Vagina (tissue), 2 donors: ENCODE measurements at places on chromosomes 5 and 9. TPM values are rescaled to one million over a fixed set of nuclear protein-coding genes. Genes with fewer than 3 reads are reported as not detected.

DNA sequence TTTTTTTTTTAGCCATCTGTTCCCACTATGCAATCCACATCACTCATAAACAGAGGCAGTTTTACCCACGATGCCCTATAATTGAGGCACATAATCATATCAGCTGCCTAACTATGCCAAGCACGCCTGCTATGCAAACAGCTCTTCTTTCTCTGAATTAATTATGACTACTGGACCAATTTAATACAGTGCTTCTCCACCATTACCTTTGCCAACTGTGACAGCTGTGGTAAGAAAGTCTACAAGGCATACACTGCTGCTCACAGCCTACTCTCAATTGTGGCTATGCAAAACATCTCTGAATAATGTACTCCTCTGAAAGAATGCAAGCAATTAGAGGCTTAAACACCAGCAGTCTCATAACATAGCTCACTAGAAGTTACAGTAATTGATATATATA, 97.1 kb downstream of the DTWD2 start:
- no peak for DNase-seq

DNA sequence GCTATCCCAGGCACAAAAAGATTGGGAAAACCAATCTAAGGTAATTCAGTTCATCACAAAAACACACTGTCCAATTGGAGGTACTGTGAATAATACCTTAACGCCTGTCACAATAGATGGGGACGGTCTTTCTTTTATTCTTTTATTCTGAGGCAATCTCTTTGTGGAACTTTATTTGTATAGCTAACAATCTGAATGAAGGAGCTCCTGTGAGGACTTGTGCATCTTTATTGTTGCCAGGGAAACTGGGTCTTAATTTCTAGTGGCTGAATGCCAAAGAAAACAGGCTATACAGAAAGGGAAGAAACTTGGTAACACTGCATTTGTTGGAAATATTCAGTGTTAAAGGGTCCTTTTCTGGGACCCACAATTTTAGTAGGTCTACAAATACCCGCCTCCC, 546.9 kb upstream of the C9orf72 start:
- DNase-seq, result no peak

DNA sequence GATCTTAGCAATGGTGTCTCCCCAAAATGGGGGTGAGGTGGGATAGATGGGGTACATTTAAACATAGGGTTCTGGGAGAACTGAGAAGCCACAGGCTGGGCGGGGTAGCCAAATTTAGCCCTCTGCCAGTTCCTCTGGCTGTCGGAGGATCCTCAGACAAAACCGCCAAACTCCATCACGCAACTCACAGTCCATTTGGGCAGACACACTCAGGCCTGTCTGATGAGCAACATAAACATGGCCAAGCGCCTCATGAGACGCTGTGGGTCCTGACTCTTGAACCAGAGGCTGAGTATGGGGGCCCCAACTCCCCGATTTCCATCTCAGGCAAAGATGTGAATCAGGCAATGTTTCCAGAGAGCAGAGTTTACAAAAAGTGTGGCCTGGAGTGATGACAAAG, 162.3 kb downstream of the FGF18 start:
- DNase-seq, result no peak

- DNase-seq, result no peak
These were observed 26.0 kb downstream of the SERINC5 start for GRCh38 chr5:80229902-80230255.

- no peak for DNase-seq
These were observed 57.6 kb upstream of the RASA1 start for GRCh38 chr5:87210076-87210475.

- DNase-seq, result no peak
These were observed 5.2 kb downstream of the TNFAIP8 start for GRCh38 chr5:119360905-119361593.

GRCh38 chr5:91266184-91266705, 116.9 kb downstream of the ARRDC3 start:
- DNase-seq, result no peak

DNA sequence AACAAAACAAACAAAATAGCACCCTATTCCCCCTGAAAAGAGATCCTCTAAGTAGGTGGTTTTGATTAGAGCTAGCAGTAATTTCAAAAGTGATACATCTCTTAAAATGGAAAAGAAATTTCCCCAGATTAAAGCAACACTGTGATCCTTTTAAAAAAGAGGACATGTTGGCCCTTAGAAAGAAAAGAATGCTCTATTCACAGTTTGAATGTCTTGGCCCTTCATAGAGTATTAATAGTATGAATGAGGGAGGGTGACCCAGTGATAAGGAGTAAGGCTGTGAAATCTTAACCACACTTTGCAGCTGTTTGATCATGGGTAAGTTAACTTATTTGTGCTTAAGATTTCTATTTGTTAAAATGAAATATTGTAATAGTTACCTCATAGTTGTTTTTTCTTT, 467.7 kb upstream of the MEF2C start:
- no peak for DNase-seq

GRCh38 chr5:140591747-140592372, 27.2 kb downstream of the SLC35A4 start:
- no peak for DNase-seq

DNA sequence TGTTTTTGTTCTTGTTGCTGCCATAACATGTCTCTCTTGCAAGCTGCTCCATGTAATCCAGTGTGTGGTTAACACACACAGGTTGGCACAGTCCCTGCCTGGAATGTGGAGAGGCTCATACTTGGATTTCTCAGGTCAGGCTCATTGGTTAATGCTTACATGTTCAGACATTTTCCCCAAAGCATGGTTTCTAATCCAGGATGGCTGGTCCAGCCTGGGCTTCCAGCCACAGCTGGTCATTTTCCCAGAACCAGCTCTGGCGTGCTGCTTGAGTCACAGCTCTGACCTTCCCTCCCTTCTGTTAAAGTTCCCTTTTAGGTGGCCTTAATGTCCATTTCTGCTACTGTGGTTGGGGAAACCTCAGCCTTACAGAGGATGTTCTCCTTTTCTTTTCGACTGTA, 294.3 kb downstream of the TAF11L14 start:
- no peak for DNase-seq

DNA sequence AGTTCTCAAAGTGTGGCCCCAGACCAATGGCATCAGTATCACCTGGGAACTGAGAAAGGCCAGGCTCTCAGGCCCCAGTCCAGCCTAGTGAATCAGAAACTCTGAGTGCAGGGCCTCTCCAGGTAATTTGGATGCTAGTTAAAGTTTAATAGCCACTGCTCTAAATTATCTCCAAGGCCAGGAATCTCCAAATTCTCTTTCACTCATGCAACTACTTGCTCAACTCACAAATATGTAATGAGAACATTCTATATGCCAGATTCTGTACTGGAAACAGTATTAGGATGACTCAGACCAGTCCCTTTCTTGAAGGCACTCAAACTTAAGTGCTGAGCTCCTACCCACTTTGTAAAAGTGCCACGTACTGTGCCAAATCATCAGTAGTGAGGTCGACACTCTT, 84.6 kb downstream of the PAPPA start:
- no peak for DNase-seq

DNA sequence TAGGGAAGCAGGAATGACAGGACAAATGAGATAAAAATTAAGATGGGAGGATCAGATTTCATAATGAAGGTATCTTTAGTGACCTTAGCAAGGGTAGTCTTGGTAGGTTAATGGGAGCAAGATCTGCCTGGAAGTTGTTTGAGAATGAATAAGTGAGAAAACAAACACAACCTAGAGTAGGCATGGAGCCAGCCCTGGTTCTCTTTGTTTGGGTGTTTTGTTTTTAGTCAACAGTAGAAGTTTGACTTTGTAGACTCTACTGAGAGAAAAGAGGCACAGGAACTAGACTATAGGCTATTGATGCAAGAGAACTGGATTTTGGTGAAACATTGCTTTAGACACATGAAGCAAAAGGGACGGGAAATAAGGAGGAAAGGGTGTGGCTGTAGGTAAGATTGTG, 40.3 kb downstream of the KCNN2 start:
- DNase-seq, result no peak

- no peak for DNase-seq
These were observed 15.9 kb upstream of the SLC2A6 start for GRCh38 chr9:133494636-133495326.

GRCh38 chr9:131635285-131635684, 90.0 kb downstream of the PRRT1B start:
- no peak for DNase-seq

GRCh38 chr5:63685454-63685853, 276.8 kb downstream of the HTR1A start:
- no peak for DNase-seq

DNA sequence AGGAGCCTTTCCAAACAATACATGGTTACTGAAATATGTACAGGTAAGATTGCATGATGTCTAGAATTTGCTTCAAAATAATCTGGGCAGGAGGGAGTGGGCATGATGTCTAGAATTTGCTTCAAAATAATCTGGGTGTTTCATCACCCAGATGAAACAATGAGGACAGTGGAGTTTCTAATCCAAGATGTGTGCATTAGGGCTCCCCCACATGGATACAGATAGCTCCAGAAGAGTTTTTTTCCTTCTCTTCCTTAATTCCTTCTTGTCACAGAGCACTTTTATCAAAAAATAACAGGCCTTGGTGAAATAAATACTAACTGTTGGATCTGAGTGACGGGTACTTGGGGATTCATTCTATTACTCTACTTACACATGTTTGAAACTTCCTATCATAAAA, 14.9 kb downstream of the ATOX1 start:
- DNase-seq, result no peak

DNA sequence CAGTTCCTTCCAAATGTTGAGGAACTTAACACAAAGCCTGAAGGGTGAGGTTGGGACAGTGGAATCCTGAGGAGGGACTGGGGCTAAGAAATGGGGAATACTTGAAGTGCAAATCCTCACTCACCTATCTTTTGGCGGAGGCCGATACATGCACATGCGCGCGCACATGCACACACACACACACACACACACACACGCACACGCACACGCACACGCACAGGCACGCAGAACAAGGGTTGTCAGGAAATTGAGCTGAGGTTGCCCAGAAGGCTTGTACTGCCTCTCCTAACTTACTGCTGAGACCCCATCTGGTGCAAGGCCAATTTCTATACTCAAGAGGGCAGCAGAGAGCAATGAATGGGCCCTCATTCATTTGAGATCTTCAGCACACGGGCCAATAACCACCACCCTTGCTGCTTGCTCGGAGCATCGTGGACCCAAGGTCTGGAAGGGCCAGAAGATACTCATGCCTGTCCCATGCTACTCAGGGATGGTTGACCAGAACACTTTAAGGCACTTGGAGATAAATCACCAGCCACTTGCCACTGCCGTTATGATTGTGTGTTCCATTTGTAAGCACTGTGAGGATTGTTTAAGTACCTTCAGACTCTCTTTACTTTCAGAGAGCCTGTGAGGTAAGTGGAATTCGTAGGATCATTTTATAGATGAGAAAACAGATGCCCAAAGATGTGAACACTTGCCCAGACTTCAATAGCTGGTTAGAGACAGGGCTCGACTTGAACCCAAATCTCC, 21.5 kb downstream of the BTF3 start:
- DNase-seq, result no peak

DNA sequence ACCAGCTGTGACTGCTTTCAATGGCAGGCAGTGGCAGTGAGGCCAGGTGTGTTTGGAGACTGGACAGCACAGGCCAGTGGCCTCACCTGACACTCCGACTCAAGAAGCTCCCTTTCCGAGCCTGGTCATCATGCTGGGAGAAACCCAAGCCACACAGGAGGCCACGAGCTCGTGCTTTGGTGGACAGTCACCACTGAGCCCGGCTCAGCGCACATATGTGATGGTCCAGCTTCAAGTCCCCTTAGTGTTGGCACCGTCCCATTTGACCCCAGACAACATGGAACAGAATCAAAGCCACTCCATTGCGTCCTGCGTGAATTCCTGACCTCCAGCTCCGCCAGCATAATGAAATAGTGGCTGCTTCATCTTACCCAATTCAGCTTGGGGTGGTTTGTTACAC, 64.0 kb upstream of the PPP1R26 start:
- DNase-seq, result no peak

GRCh38 chr9:107832871-107833270, 343.3 kb upstream of the KLF4 start:
- no peak for DNase-seq

GRCh38 chr9:76419782-76420380, 25.7 kb upstream of the RFK start:
- DNase-seq, result no peak

DNA sequence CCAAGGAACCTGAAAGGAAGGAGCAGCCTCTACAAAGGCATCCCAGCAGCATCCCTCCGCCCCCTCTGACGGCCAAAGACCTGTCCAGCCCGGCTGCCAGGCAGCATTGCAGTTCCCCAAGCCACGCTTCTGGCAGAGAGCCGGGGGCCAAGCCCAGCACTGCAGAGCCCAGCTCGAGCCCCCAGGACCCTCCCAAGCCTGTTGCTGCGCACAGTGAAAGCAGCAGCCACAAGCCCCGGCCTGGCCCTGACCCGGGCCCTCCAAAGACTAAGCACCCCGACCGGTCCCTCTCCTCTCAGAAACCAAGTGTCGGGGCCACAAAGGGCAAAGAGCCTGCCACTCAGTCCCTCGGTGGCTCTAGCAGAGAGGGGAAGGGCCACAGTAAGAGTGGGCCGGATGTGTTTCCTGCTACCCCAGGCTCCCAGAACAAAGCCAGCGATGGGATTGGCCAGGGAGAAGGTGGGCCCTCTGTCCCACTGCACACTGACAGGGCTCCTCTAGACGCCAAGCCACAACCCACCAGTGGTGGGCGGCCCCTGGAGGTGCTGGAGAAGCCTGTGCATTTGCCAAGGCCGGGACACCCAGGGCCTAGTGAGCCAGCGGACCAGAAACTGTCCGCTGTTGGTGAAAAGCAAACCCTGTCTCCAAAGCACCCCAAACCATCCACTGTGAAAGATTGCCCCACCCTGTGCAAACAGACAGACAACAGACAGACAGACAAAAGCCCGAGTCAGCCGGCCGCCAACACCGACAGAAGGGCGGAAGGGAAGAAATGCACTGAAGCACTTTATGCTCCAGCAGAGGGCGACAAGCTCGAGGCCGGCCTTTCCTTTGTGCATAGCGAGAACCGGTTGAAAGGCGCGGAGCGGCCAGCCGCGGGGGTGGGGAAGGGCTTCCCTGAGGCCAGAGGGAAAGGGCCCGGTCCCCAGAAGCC, 30.8 kb downstream of the CD180 start:
- DNase-seq, result no peak

DNA sequence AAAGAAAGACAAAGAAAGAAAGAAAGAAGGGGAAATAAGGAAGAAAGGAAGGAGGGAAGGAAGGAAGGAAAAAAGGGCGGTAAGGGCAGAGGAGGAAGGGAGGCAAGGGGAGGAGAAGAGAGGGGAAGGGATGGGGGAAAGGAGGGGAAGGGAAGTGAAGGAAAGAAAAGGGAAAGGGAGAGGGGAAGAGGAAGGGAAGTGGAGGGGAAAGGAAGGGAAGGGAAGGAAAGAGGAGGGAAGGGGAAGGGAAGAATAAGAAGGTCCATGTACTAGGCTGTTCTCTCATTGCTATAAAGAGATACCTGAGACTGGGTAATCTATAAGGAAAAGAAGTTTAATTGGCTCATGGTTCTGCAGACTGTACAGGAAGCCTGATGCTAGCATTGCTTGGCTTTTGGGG, 217.1 kb downstream of the ENC1 start:
- DNase-seq, result no peak

The SVEP1 gene
- total RNA-seq, result 84.5 TPM

The GDNF gene
- 0.98 TPM for total RNA-seq

The PSD2 gene
- total RNA-seq, result 0.25 TPM

The NEURL1B gene
- 30.9 TPM for total RNA-seq

The IGFBPL1 gene
- not detected for total RNA-seq

The PCDHGA2 gene
- 6.1 TPM for total RNA-seq

The FGF18 gene
- 1.7 TPM for total RNA-seq

The PCDHA4 gene
- total RNA-seq, result 2.0 TPM

The ANKDD1B gene
- total RNA-seq, result not detected
